ENCODE measurements at places on chromosomes 7 and 10. TPM values are rescaled to one million over a fixed set of nuclear protein-coding genes. Genes with fewer than 3 reads are reported as not detected.

Gene OR9A2
- not detected for polyA plus RNA-seq

- DNase-seq: no peak
These were observed 21.8 kb downstream of the DHX32 start for GRCh38 chr10:125859128-125859817.

DNA sequence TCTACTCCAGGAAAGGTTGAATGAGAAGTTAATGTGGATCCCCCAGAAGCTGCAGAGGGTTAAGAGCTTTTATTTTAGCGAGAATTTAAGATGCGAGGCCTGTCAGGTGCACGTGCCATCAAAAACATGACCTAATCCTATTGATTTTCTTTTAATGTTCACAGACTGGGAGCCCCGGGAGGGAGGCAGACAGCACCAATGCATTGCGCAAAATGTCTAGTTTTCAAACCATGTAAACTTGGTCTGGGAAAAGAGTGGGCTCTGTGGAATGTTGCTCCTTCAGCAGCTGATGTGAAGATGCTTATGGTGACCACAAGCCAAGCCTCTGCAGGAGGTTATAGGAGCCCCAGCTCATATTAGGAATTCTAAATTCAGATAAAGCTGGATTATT lies 172.0 kb upstream of the ITGB1 start:
- DNase-seq: no peak

DNA sequence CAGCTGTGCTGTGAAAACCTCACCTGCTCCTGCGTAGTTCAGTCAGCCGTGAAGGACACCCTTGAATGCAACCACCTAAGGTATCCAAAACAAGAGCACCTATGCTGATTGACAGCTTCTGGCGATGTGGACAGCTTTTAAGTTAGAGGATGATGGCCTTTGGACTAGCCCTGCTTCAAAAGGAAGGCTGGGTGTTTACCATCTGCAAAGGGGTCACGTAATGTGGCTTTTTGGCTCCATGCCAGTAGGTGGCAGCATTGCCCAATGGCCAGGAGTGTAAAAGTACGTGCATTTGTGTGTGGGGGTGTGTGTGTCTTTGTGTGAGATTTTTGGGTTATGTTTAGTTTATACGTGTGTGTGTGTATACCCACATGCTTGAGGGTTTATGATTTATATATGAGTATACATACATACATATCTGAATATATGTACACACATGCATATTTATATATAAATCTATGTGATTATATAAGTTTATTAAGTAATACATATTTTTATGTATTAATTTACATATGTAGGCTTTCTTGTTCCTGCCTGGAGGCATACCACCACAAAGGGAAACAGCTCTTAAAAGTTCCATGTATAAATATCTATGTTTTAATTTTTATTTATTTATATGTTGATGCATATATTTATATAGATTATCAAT lies 236.3 kb upstream of the ANKRD30A start:
- peak; percentile 56 for DNase-seq

DNA sequence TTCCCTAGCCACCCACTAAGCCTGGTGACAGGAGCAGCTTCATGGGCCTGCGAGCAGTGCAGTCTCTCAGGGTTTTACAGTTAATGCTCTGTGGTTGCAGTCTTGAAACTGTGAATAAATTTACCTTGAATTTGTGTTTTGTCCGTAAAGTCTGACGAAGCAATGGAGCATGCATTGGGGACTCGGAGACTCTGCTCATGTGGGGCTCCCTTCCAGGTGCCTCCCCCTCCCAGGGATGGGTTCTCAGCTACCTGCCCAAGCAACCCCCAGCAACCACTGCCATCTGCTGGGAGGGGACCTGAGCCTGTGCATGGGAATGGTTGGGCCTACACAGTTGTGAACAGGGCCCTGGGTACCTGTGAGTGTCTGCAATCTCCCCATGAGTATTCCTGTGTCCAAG lies 36.3 kb upstream of the IKZF1 start:
- DNase-seq: peak; percentile 21

DNA sequence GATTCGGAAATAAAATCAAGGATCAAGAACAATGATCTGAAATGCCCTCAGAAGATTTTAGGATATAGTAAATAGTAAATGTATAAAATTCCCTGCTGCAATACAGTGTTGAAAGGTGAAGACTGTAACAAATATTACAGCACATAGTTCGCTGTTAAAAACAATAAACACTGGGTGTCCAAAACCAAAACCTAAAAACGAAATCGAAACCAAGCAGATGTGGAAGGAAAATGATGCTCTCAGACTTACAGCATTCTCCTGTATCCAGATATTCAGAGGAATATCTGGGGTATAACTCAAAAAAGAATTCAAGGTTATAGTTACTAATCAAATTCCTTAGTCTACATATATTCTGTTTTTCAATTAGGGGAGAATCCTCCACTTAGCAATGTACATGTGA lies 708.1 kb upstream of the PCDH15 start:
- DNase-seq: no peak

- DNase-seq: no peak
These were observed 41.8 kb downstream of the PNLIPRP3 start for GRCh38 chr10:116469437-116469836.

DNA sequence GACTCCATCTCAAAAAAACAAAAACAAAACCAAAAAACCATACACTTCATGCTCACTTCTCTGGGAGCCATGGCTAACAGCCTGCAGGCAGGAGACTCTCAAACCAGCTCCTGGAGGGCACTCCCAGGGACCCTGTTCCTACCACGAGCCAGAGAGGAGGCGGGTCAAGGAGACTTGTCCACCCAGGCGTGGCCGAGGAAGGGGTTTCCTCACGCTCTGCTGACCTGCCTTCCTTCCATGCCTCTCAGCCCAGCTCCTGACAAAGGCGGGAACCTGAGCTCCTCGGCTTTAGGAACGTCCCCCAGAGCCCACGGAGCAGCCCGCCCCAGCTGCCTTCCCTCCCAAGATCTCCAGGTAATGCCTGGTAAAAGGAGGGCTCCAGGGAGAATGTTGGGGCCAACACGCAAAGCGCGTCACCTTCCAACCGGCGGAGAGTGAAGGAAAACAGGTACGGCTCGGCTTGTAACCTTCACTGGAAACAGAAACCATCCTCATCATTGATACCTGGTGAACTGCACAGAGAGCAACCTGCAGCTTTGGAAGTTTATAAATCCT lies 9.5 kb downstream of the GPR146 start:
- no peak for DNase-seq

DNA sequence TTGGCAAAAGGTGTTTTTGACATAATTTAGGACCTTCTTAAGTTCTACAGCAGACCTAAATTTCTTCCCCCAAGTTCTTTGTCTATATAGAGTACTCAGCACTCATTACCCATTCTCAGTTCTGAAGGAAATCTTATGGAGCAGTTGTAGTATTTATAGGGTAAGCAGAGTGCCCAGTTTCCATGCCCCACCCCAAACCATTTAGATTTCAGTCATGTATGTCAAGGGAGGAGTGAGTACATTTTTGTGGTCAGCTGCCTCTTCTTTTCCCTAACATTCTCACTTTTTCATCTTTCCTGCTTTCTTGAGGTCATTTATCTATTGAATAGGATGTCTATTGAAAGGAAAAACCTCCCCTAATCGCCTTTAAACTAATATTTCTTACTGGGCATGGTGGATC lies 83.3 kb downstream of the KAT6B start:
- DNase-seq: no peak

GRCh38 chr7:14714161-14714728 lies 188.3 kb downstream of the DGKB start:
- no peak for DNase-seq

Gene PILRA
- 8.4 TPM for polyA plus RNA-seq

DNA sequence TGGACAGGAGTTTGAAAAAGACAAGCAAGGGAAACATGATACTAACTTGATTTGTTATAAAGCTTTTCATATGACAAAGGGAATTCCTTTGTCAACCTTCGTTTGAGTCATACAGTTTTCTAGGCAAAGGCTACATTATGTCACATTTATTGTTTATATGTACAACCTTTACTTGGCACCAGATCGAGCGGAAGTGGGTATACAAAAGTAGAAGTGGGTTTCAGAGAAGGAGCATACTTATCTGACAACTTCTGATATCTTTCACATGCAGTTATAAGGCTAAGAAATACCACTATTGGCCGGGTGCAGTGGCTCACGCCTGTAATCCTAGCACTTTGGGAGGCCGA lies 11.0 kb downstream of the STMP1 start:
- DNase-seq: no peak

DNA sequence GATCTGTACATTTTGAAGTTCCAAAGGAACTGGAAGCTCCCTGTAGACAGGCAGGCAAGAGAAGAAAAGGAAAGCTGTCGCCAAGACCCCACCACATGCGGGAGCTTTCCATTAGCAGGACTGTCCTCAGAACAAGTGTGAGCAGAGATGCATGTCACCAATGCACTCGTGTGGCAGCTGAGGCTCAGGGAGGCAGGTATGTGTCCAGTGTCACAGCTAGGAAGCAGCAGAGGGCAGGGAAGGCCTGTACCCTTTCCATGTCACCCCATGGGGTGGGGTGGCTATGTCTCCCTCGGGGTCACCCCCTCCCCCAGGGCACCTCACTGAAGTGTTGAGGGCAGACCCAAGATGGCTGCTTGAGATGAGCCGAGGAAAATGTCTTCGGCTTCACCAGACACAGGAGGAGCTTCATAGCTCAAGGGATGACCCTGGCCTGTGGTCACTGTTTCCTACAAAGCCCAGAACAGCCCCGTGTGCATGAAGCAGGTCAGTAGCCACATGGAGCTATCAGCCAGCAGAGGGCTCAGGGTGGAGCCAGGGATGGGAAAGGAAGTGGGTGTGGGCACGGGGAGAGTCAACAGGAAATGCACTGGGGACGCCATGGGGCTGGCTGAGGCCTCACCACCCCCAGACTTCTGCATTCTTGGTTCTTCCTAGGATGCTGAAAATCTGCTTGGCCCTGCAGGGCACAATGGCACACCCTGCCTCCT lies 96.6 kb downstream of the FAM53B start:
- DNase-seq: peak; percentile 80

Gene IFT22
- polyA plus RNA-seq: 3.8 TPM

Gene HOXA9
- not detected for polyA plus RNA-seq

DNA sequence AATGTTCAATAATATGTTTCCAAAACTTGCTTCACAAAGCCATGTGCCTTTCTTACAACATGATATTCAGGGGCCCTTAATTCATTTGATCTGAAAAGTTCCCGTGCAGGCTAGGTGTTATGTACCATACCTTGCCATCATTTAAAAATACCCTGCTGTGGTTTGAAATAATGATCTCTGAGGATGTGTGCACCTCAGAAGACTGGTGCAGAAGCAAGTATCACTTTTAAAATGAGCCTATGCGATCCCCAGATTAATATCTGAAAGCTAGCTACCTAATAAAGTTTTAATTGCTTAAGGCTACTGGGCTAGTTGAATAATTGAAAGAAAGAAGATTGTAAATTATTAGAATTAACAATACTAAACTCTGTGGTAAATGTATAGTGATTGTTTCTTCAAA lies 262.4 kb downstream of the CDK14 start:
- DNase-seq: no peak

DNA sequence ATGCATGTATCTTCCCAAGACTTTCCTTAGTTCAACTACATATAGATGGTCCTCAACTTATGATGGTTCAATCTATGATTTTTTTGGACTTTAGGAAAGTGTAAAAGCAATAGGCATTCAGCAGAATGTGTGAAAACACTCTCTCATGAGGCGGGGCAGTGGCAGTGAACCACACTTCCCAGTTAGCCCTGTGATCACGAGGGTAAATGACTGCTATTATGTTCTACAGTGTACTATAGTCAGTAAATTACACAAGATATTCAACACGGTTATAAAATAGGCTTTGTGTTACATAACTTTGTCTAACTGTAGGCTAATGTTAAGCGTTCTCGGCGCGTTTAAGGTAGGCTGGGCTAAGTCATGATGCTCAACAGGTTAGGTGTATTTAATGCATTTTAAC lies 169.3 kb downstream of the AMPH start:
- DNase-seq: no peak

Gene ADIRF
- polyA plus RNA-seq: not detected

Gene DPP6
- polyA plus RNA-seq: not detected

Gene DENND2A
- polyA plus RNA-seq: 0.31 TPM

Gene NUDCD3
- polyA plus RNA-seq: 29.8 TPM

DNA sequence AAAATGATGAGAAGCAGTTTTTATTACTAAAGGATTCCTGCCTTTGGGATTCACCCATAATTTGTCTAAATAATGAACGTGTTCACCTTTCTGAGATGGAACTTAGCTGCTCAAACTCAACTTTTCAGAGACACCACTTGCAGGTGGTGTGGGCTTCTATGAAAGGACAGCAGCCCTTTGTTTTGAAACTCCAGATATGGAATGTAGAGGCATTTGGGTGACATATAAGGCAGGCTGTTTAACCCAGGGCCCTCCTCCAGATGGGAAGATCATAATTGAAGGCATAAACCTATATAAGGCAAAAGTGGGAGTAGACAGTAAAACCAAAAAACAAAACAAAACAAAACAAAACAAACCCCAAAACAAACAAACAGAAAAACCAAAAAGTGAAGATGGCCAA lies 11.9 kb upstream of the HUS1 start:
- DNase-seq: no peak

GRCh38 chr7:149004405-149005370 lies 23.6 kb downstream of the PDIA4 start:
- no peak for DNase-seq

DNA sequence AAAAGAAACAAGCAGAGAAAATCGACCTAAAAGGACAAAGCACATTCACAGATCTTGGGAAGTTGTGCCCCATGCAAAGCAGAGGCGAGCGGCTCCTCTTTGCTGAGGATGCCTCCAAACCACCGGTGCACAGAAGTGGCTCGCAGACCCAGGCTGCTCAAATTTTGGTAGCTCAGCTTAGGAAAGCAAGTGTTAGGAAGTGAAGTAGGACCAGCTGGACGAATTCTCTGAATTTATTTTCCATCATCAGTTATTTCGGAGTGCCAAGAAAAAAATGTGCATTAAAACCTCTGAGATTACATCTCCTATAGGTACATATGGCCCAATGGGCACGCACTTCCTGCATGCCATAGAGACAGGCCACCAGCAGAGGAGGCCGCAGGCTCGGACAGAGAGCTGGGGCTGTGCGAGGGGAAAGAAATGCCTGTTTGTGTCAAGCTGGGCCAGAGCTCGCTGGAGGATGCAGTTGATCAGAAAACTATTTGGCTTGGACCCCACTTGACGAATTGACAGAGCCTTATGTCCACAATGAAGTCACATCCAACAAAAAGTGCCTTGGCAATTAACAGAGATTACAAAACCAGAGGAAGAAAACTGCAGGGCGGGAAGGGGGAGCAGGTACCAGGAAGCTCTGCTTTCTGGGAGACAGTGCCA lies 122.3 kb upstream of the LYZL2 start:
- DNase-seq: no peak

GRCh38 chr7:105799006-105799405 lies 77.4 kb downstream of the ATXN7L1 start:
- DNase-seq: no peak

DNA sequence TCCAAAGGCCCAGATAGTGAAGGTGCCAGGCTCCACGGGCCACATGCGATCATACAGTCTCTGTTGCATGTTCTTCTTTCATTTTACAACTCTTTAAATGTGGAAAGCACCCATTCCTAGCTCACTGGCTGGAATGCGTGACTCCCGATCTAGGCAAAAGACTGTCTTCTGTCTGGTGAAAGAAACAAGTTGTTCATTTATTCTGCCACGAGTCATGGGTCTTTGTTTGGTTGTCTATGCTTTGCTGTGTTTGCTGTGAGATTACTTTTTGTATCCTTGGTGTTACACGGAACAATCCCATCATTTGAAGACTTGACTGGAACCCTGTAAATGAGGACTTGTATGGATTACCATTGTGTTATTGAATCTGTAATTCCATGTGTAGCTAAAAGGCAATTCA lies 41.9 kb downstream of the NPVF start:
- DNase-seq: no peak

Gene RPS24
- 2,320 TPM for polyA plus RNA-seq
